ENCODE measurements at places on chromosomes 4 and X. TPM values are rescaled to one million over a fixed set of nuclear protein-coding genes. Genes with fewer than 3 reads are reported as not detected.

DNA sequence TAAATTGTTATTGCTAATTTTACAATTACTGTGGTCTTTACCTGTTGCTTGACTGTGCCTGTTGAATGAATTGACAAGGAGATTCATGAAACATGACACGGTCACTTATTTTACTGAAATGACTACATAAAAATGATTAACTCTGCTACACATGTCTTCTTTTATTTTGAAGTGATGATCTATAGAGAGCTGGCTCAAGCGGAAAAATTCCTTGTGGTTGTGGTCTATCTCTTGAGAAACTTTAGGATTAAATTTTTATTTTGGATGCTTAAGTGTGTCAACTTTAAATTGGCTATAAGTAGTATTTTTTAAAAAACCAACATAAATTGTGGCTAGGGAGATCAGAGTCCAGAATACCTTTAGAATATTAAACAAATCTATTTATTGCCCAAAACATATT is 131.8 kb upstream of the PITX2 start:
- H3K27ac ChIP-seq, result no peak overlapping the region
- H3K27me3 ChIP-seq, result no peaks in the 10 kb centered on the region
- no peak overlapping the region for H3K4me3 ChIP-seq
- H3K36me3 ChIP-seq, result no peaks in the 10 kb centered on the region
- no peak for DNase-seq
- no peaks in the 10 kb centered on the region for H3K4me1 ChIP-seq

- H3K4me1 ChIP-seq, result no peaks in the 10 kb centered on the region
- DNase-seq, result peak; percentile 27
- H3K27ac ChIP-seq, result no peak overlapping the region
- H3K27me3 ChIP-seq, result no peaks in the 10 kb centered on the region
- peaks cover 17% of the 10 kb centered on the region for H3K36me3 ChIP-seq
Measured at GRCh38 chr4:20617678-20618396, 82.4 kb upstream of the PACRGL start.

GRCh38 chr4:165009493-165010227 is 22.1 kb upstream of the TRIM60 start:
- H3K4me1 ChIP-seq, result no peaks in the 10 kb centered on the region
- no peaks in the 10 kb centered on the region for H3K36me3 ChIP-seq
- no peak for DNase-seq
- no peaks in the 10 kb centered on the region for H3K27me3 ChIP-seq
- H3K27ac ChIP-seq, result no peak overlapping the region
- no peak overlapping the region for H3K4me3 ChIP-seq

Gene STS
- total RNA-seq, result 7.7 TPM

Gene ETDB
- not detected for total RNA-seq

Gene MAGEB17
- 0.19 TPM for total RNA-seq

Gene UTP14A
- 7.6 TPM for total RNA-seq

Gene RAI2
- total RNA-seq, result 30.1 TPM
